ENCODE measurements at places on chromosomes 5 and 9.

DNA sequence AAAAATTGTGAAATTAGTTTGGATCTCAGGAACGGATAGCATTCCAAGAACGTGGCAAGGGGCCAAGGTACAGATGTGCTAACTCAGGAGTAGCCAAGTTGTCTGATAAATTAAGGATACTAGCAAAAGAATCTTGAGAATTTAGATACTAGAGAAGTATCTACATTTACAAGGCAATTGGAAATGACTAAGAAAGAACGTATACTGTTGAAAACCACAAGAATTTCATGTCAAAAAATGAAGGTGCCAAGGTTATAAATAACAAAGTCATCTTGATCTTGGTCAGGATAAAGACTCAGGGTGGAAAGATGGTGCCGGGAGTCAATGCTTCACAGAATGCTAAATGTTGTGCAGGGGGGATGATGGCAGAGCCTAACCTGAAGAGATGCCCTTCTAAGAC lies 19.2 kb downstream of the CAPSL start:
- no peak for DNase-seq

- no peak for DNase-seq
Observed at GRCh38 chr9:105670315-105670714, 8.1 kb downstream of the TAL2 start.

DNA sequence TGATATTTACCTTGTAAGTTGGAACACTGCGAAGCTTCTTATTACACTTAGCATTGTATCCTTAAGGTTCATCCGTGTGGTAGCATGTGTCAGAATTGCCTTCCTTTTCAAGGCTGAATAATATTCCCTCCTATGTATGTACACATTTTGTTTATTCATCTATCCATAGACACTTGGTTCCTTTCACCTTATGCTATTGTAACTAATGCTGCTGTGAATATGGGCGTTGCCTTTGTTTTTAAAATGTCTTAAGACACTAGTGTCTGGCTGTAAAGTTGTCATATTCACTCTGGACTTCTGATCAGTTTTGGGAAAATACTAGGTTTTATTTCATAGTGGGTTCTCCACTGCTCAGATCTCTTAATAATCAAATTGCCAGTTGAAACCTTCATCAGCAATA lies 383.3 kb upstream of the PRR16 start:
- DNase-seq: no peak

GRCh38 chr5:90347462-90347861 lies 62.1 kb downstream of the CETN3 start:
- DNase-seq: no peak

DNA sequence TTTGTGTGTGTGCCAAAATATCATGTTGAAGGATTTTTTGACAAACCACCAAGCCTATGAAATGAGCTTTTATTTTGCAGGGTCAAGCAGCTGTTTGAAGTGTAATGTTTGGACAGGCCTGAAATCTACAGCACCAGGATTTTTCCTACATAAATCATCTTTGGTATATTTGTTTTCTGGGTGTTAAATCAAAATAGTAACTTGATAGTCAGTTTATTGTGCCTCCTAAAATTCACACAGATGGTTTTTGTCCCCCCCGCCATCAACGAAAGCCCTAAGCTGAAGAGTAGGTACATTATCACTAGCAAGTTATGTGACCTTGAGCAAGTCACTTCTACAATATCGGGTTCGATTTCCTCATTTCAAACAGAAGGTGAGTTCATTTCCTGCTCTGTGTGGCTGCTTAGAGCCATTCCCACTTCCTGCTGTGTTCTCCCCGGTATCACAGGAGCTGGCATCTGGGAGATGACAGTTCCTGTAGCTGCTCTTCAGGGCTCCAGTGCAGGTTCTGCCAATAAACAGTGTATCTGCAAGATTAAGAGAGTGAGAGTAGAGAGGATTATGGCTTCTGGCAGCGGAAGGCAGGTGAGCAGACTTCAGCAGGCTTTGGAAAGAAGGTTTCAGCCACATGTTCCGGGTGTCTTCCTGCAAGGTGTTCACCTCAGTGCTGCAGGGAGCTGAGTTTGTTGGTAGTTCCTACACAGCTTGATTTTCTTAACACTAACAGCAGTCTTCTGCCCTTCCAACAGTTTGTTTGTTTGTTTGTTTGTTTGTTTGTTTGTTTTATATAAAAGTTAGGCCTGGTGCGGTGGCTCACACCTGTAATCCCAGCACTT lies 48.4 kb upstream of the GNE start:
- no peak for DNase-seq

GRCh38 chr5:10588109-10588775 lies 24.4 kb downstream of the ANKRD33B start:
- DNase-seq: peak; percentile 26

DNA sequence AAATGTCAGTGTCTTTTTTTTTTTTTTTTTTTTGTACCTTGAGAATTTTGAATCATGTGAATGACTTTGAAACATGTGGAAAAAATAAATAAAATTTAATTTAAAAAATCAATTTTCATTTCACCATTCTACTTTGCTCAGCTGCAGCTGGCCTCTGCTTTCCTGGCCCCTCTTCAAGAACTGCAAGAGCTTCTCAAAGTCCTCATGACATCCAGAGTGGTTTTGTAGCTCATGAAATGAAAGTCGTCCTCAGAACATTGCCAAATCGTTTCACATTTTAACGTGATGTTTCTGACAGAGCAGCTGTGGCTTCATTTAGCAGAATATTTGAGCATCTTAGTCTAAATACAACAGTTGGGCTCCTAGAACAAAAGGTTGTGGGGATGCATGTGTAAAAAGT lies 47.9 kb upstream of the TMEM215 start:
- DNase-seq: no peak

- DNase-seq: no peak
Observed at GRCh38 chr5:54832045-54832444, 153.3 kb downstream of the ESM1 start.

DNA sequence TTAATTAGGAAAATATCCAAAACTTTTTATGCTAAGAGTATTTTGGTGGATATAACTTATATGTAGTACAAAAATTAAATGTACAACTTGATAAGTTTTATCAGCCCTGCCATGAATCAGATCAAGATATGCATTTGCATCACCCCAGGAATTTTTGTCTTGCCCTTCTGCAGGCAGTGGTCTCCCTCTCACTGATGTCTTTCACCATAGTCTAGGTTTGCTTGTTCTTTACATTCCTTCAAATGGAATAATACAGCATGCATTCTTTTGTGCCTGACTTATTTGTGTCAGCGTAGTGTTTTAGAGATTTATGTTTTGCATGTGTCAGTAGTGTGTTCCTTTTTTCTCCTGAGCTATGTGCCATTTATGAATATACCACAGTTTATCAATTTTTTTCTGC lies 36.4 kb downstream of the RNF180 start:
- DNase-seq: no peak

DNA sequence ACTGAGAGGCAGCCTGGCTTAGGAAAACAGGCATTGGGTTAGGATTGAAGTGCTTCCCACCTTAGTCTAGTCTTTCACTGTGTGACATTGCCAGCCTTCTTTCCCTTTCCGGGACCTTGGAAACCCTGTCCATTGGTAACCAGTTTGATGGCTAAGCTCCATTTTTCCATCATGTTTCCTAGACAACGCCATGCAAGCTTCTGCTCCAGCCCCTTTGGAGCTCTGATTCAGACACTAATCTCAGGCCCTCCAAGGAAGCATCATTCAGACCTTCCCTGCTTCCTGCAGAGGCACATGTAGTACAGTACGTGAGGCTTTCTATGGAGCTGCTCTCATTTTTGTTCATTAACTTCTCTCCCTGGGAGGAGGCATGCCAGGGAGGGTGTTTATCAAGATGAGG lies 68.5 kb downstream of the GRIA1 start:
- DNase-seq: no peak

- no peak for DNase-seq
Observed at GRCh38 chr9:93111371-93112115, 15.5 kb downstream of the CARD19 start.

Data from ecto neural progenitor cell (in vitro differentiated cells).